Fibroblast of skin of right quadriceps (primary cell): ENCODE measurements at places on chromosomes 2 and 18.

DNA sequence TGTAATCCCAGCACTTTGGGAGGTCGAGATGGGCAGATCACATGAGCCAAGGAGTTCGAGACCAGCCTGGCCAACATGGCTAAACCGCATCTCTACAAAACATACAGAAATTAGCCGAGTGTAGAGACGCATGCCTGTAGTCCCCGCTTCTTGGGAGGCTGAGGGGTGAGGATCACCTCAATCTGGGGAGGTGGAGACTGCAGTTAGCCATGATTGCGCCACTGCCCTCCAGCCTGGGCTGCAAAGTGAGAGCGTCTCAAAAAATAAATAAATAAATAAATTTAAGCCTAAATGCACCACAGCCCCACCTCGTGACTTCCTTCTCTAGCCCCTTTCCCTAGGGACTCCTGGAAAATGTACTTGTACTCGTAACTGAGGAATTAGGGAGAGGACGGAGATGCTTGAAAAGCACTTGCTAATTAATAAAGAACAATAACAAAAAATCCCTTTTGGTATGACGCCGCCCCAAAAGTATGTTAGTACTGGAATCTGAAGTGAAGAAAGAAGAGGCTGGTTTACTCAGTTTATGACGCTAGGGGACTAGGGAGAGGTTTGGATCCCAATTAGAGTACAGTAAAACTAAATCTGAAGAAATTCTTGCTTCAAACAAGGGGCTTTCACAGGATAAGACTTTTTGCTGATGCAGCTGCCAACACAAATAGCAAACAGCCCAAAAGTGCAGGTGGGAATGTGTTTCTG is 887 bp upstream of the ZNF396 start:
- DNase-seq, result peak; percentile 42

DNA sequence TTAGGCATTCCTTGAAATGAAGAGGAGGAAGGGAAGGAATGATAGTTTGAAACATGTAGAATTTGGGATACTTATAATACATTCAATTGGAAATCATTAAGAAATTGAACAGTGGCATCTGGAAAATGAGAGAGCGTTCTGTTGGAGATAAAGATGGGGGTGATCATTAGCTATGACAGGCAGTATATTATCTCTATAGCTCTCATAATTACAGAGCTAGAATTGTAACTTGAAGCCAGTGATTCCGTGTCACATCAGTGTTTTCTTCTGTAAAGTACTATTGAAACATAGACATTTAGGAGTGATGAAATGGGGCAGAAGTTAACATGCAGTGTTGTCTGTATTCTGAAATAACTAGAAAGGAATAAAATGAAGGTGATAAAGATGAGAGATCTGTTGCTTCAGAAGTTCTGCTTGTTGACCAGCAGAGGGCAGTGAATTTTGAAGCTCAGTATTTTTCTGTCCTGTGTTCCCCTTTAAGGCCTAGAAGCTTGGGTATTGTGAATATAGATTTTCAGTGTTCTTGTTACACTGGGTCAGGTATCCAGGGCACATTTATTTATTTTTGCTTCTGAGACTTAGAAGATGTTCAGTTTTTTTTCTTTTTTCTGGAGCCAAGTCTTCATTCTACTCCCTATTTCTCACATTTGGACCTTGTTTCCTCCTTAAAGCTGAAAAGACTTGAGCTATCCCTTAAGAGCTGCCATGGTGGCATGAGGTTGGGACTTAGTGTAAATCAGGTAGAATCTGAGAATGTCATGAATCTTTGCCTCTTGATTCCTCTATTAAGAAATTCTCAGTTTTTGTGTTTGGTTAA is 157.4 kb downstream of the TAF4B start:
- DNase-seq, result peak; percentile 62

GRCh38 chr18:73043611-73044010 is 175.8 kb upstream of the NETO1 start:
- no peak for DNase-seq

DNA sequence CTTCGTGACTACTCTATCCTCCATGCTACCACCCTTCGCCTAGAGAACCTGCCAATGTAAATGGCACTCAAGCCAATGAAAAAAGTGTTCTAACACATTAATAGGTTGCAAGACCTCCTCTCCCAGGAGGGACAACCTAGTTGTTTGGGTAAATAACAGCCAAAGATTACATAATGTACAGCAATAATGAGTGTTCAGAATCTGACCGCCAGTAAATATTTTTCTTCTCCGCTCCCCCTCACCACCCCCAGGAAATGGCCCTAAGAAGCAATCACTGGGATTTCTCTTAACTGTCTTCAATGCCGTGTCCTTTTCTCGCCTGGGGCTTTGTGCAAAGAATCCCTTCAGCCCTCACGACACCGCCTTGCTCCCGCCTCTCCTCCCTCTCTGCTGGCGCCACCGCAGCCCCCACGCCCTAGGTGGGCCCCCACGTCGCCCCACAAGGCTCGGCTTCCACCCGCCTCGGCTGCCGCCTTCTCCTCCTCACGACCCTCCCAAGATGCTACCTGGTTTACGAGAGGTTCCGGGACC is 458 bp downstream of the HYCC2 start:
- DNase-seq, result no peak

- DNase-seq, result peak; percentile 88
Measured at GRCh38 chr2:99836690-99837605, 305.4 kb downstream of the AFF3 start.

DNA sequence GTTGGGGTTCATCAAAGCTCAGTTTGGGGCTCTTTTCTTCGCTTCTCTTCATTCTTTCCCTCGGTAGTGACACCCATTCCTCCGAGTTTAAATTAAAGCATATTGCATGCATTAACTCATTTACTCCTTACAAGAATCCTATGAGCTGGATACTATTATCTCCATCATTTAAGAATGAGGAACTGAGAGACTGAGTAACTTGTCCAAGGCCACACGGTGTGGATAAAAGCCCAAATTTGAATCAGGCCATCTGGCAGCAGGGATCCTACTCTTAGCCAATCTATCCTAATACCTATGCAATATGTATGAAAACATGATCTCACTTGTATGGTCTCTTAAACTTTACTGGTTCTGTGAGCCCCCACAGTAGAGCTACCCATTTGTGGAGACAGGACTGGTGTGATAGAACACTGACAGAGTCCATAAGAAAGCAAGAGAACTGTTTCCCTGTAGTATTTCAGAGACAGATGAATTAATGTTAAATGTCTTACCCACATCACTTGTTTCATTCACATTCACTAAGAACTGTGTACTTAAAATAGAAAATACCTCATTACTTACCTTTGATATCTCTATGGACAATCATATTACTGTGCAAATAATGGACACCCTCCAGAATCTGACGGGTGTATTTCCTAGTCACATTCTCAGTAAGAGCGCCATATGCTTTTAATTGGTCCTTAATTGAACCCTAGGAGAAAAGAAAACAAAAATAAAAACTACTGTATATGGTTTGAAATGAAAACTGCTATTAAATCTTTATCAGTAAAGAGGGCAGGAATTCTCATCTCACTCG is 20.4 kb upstream of the ERCC3 start:
- no peak for DNase-seq

- DNase-seq, result peak; percentile 79
Measured at GRCh38 chr2:99602476-99602875, 112.7 kb upstream of the REV1 start.
